Stimulated activated CD4-positive, alpha-beta T cell treated with anti-CD3 and anti-CD28 coated beads, Interleukin-4, amount 100 ng/mL, for 1 hour (primary cell): ENCODE measurements at places on chromosomes 2 and 18.

GRCh38 chr2:172513935-172514586 is 41.8 kb upstream of the PDK1 start:
- DNase-seq, result no peak

- DNase-seq, result no peak
These were observed 127.1 kb downstream of the GALR1 start for GRCh38 chr18:77376733-77377094.

DNA sequence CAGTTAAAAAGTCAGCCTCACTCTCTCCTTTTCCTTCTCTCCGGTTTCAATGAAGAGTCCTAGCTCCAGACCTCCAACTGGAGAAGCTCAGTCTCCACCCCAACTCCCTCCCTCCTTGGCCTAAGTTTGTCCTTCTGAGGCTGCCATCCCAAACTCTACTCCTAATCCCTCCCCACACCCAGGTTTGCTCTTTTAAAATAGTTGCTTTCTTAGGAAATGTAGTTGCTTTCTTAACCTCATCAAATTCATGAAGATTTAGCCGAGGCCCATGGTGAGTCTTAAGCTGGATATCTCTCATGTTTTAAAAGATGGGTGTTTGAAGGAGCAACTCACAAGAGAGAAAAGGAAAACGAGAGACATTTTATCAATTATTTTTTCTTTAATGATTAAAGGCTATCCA is 937 bp upstream of the LANCL1 start:
- no peak for DNase-seq

GRCh38 chr2:19532547-19533196 is 174.2 kb upstream of the OSR1 start:
- no peak for DNase-seq

DNA sequence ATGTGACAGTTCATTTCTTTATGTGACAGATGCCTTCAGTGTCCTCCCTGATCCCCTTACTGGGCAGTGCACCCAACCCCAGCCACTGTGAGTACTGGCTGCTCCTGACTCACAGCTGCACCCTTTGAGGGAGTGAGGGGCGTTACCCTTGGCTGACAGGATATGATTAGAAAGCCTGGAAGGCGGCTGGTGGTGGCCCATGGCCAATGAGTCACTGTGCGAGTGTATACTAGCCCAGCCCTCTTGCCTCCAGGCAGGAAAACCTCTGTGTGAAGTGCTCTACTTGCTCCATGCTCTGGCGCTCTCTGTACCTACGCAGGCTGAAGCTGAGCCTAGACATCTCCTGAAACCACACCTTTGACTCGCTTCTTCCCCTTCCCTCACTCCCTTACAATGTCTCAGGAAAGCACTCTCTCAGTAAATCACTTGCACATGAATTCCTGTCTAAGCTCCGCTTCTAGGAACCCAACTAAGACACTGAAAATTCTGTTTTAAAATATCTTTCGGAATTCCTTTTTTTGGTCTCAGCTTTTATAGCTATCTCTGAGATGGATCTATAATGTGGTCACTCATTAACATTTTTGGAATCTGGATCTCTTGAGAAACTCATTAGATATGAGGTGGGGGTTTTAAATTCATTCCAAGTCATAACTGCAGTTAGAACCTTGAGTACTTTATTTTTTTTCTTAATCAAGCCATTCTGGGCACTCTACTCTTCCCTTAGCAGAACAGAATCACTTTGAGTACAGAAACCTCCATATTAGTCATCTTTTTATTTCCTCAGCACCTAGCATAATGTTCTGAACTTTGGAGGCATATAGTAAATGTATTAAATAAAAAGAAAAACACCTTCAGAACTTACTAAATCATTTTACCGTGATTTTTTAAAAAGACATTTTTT is 25.3 kb upstream of the STAM2 start:
- DNase-seq, result no peak

DNA sequence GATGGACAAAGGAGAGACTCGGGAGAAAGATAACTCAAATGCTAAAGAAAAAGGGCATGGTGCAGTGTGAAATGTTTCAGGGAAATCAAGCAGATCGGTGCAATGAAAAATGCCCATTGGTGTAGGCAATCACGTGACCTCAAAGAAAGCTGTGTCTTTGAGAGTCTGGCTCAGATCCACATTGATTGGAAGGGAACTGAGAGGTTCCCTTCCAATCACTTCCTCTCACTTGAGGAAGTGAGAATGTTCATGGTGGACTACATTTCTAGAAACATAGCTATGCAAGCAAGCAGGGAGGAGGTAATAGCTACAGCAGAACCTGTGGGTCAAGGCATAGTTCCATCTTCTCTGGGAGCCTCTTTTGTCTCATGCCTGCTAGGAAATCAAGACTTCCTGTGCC is 187.4 kb downstream of the LPIN1 start:
- no peak for DNase-seq

- DNase-seq, result no peak
These were observed 10.3 kb upstream of the FTCDNL1 start for GRCh38 chr2:199861132-199861774.

- DNase-seq, result no peak
These were observed 19.9 kb upstream of the UGT1A8 start for GRCh38 chr2:233597522-233597921.
